ENCODE measurements at places on chromosomes 16 and 17. TPM values are rescaled to one million over a fixed set of nuclear protein-coding genes. Genes with fewer than 3 reads are reported as not detected.

DNA sequence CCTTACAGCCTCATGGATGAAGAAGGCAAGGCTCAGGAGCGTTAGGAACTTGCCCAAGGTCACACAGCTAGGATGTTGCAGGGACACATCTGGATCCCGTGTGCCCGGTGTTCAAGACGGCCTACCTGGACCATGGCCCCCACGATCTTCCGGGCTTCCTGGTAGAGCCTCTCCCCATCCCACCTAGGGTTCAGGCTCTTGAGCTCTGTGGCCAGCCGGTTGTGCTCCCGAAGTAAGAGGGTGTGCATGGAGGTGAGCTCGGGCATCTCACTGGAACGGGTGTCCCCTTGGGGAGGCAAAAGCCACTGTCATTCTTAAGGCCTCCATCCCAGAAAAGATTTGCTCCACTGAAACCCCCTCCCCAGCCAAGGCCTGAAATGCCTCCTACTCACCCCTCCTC, 5.3 kb downstream of the MPO start:
- H3K27ac ChIP-seq: no peak overlapping the region
- DNase-seq: no peak

GRCh38 chr17:10579270-10579669, 29.8 kb upstream of the MYH2 start:
- no peak overlapping the region for H3K4me3 ChIP-seq
- no peaks in the 10 kb centered on the region for H3K4me1 ChIP-seq
- no peaks in the 10 kb centered on the region for H3K36me3 ChIP-seq
- no peaks in the 10 kb centered on the region for H3K27me3 ChIP-seq

- no peak overlapping the region for H3K27ac ChIP-seq
- H3K4me3 ChIP-seq: no peak overlapping the region
- DNase-seq: no peak
- peaks cover 40% of the 10 kb centered on the region for H3K4me1 ChIP-seq
- H3K27me3 ChIP-seq: no peaks in the 10 kb centered on the region
Measured at GRCh38 chr17:47948706-47949196, 7.4 kb downstream of the PNPO start.

GRCh38 chr16:24610416-24610755, 71.0 kb downstream of the RBBP6 start:
- no peaks in the 10 kb centered on the region for H3K4me1 ChIP-seq
- H3K27me3 ChIP-seq: no peaks in the 10 kb centered on the region
- no peak overlapping the region for H3K27ac ChIP-seq
- no peaks in the 10 kb centered on the region for H3K36me3 ChIP-seq
- H3K4me3 ChIP-seq: no peak overlapping the region

- no peak overlapping the region for H3K27ac ChIP-seq
- no peak overlapping the region for H3K4me3 ChIP-seq
- no peaks in the 10 kb centered on the region for H3K27me3 ChIP-seq
Measured at GRCh38 chr17:6787081-6787693, 11.2 kb downstream of the FBXO39 start.

The CACNA1H gene
- 0.36 TPM for total RNA-seq

The ATAD5 gene
- 5.0 TPM for total RNA-seq

The CDH11 gene
- not detected for total RNA-seq
